ENCODE measurements at places on chromosomes 16 and 17. TPM values are rescaled to one million over a fixed set of nuclear protein-coding genes. Genes with fewer than 3 reads are reported as not detected.

Gene TBC1D26
- not detected for total RNA-seq

DNA sequence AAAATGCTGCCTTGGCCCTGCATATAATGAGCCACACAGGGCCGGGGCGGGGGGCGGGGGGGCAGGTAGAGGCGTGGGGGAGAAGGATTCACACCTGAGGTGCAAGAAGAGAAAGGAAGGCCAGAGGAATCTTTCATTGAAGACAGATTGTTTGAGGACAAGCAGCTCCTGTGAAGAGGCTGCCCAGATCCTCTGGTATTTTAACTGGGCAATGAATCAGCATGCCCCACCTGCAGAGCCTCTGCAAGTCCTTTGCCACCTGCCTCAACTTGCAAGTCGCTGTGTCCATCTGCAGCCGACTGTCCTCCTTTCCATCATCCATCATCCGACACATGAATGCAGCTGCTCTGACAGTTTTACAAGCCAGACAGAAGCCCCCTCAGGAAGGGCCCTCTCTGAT is 1.2 kb upstream of the SOST start:
- DNase-seq = no peak

Gene SLC13A2
- not detected for total RNA-seq

Gene CENPX
- 261 TPM for total RNA-seq

DNA sequence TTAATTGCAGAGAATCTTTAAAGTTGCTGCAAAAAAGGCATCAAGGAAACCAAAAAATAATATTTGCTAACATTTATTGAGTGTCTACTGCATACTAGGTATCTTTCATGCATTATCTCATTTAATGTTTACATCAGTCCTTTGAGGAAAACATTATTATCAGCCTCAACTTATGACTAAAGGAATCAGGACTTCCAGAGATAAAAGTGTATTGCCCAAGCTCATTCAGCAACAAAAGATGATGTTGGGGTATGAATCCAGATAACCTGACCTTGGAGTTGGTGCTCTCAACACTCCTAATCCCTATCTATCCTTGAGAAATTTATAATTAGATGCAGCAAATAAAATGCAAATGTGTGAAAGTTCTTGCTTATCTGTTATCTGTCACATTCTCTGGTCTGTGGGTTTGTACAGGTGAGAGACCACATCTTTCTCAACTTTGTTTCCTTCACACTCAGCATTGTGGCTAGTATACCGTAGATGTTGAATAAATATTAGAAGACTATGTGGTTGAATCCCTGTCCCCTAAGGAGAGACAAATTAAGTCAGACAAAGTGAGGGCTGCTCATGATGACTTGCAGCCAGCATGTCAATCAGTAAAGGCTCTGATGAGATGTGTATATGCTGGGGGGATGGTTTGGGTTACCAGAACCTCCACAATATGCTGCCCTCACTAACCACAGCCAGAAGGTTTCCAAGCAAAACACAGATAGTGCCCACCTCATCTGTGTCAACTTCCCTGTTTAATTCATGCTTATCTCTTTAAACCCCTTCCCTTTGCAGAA is 82.6 kb downstream of the NOG start:
- no peak for DNase-seq

GRCh38 chr17:43814714-43815113 is 18.2 kb downstream of the MPP3 start:
- DNase-seq = no peak

DNA sequence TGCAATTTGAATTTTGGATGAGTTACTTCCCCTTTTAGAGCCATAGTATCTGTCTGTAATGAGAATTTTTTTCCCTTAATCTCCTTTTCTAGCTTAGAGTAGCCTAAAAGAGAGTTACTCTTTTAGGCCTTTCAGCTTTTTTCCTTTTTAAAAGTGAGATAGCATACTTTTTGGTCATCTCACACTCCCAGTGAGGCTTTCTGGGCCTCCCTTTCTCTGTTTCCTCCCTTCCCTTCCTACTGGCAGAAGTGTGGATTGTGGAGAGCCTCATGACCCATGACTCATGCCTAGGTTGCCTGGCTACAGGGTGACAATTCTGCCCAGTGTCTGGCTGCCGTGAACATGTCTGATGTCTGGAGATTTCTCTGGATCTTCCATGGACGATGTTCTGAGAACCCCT is 15.2 kb downstream of the KRT23 start:
- peak; percentile 55 for DNase-seq

DNA sequence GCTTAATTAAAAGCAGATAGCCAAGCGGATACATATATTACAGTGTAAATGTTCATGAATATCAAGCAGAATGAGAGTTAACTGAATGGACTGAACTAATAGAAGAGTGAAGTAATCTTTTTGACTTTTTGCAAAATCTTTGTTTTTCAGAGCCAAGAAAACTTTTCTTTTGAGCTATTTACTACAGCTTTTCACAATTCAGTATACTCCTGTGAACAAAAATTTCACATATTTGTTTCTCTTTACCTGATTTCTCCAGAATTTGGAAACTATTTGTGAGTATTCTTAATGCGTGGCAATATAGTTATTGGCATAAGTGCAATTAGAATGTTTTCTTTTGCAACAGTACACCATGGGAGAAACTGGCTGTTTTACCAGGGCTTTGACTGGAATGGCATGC is 9.1 kb upstream of the DUXB start:
- no peak for DNase-seq

Gene TBC1D3G
- not detected for total RNA-seq

- peak; percentile 65 for DNase-seq
These were observed 397 bp downstream of the RIPOR1 start for GRCh38 chr16:67528870-67529581.

- DNase-seq = no peak
These were observed 9.4 kb downstream of the CTRL start for GRCh38 chr16:67922221-67922620.

Gene TAT
- not detected for total RNA-seq

Gene SUPT4H1
- 73.9 TPM for total RNA-seq

- no peak for DNase-seq
These were observed 47.5 kb downstream of the COX4I1 start for GRCh38 chr16:85847036-85847435.

- peak; percentile 94 for DNase-seq
These were observed 5.0 kb upstream of the TLCD2 start for GRCh38 chr17:1714980-1715802.

Gene SERPINF2
- not detected for total RNA-seq

Gene EPX
- total RNA-seq = not detected

Gene ALDOC
- total RNA-seq = 9.4 TPM

DNA sequence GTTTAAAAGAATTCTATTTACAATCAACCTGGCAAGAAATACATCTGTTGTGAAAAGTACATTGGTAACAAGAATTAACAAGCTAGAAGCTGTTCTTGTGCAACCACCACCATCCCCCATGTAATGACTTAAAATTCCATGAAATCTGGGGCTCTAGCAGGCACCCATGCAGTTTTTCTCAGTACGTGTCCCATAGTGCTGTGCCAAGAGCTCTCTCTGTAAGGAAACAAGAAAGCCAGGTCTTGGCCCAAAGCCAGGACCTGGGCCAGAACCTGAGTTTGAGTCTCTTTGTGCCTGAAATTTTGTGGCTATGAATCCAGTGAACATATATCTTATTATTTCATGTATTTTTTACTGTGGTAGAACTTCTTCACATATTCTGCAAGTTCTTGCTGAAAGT is 46.6 kb downstream of the NUP93 start:
- no peak for DNase-seq

DNA sequence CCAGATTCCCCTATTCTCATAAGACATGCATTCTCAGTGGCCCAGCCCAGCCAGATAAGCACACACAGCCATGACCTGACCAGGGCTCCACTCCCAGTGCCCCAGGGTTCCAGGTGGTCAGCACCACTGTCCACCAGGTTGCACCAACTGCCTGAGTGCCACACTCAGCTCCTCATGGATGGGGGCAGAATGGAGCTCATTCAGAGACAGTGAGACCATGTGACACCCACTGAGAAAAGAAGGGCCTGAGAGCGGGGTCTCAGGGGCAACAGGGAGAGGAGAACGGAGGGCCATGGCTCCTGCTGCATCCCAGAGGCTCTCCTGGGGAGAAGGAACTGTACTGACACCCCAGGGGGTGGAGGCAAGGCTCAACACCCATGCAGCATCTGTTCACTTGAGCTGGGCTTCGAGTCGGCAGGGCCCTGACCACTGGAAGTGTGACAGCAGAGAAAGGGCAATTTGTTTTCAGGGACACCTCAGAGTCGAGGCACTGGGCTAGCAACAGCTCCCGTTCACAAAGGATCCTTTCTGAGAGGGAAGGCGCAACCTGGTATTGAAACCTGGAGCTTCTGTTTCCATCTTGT is 18.7 kb upstream of the SLC38A8 start:
- no peak for DNase-seq

DNA sequence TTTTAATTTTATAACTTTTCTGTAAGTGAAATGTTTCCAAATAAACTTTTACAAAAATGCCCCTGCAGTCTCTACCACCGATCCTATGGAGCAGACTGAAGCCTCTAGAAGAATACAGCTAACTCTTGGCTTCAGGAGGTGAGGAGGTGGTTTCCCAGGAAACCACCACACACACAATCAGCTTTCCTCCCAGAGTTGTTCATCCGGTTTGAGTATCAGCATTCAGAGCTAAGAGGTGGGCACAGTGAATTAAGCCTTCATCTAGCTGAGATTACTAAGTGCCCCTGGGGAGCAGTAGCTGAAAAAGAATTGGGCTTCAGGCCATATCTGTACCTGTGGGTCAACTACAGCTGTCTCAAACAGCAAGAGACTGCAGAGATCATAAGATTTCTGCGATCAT is 139.7 kb downstream of the AATF start:
- no peak for DNase-seq

- no peak for DNase-seq
These were observed 9.8 kb downstream of the STAT3 start for GRCh38 chr17:42378359-42378958.

GRCh38 chr16:69017036-69017783 is 88.2 kb upstream of the HAS3 start:
- DNase-seq = peak; percentile 31

GRCh38 chr16:58280146-58280845 is 14.5 kb downstream of the PRSS54 start:
- DNase-seq = no peak

GRCh38 chr17:38339891-38340290 is 3.9 kb downstream of the GPR179 start:
- no peak for DNase-seq

DNA sequence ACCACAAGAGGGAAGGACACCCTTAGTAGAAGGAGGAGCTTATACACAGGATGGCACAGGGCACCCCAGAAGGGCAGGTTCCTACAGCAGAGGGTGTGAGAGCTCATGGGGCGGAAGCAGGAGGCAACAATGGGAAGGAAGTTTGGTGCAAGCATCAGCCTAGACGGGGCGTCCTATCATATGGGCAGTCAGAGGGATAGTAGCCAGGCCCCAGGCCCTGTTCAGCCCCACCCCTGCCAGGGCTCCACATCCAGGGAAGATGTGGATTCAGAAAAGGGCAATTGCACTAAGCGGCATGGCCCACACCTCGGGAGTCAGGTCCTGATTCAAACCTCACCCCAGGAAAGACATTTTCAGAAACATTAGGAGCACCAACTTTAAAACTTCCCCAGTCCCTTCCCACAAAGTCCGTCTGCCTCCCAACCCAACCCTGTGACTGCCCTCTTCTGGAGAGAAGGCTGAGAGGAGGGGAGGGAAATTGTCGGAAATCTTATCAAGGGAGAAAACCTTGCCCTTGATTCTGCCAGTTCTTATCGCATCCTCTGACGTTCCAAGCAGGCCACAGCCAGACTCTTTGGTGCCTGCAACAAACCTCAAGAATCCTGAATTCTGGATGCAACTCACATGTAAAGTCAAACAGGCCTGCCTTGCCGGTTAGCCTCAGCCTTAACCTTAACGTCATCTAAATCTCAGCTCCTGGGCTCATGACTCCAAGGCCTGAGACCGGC is 198.8 kb upstream of the CDH5 start:
- peak; percentile 47 for DNase-seq

GRCh38 chr17:50889528-50890118 is 23.5 kb upstream of the TOB1 start:
- no peak for DNase-seq

DNA sequence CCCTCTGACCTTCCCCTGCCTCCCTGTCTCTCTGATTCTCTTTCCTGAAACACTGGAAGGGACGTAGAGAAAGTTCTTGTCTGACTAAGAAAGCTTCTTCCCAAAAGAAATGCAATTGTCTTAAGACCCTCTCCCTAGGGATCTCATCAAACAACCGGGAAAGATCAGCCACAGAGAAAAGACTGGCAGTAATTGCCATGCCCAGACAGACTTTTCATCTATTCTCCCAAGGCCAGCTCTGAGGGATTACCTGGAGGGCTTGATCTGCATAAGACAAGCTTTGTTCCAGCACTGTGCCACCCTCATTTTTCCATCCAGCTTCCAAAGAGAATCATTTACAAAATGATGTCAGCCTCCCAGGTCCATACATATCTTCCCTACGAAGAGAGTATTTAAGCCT is 38.8 kb upstream of the HS3ST3A1 start:
- DNase-seq = no peak

Gene PMP22
- total RNA-seq = 103 TPM

Gene HEATR9
- not detected for total RNA-seq
